AG10803 (cell line): ENCODE measurements at places on chromosomes 1 and 21.

GRCh38 chr1:7500381-7501083, 270.6 kb upstream of the VAMP3 start:
- DNase-seq = no peak

- no peak for DNase-seq
Observed at GRCh38 chr1:160640359-160641123, 6.3 kb downstream of the SLAMF1 start.

- DNase-seq = peak; percentile 88
Observed at GRCh38 chr1:222090103-222090502, 348.2 kb upstream of the DUSP10 start.

- no peak for DNase-seq
Observed at GRCh38 chr1:172430128-172430454, 9.6 kb downstream of the C1orf105 start.

DNA sequence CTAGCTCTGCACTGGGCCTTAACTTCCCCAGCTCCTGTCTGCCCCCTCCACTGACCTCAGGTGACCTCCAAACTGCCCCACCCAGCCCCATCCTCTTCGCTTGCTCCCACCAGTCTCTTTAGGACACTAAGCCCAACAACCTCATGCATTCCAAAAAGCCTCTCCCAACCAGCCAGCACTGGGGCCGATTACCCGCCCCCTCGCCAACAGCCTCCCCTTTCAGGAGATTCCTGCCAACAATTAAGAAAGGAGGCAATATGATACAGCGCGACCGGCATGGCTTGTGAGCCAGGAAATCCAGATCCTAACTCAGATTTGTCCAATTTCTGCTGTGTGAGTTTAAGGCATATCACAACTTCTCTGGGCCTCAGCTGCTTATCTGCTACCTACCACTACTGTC, 14.7 kb downstream of the KANK4 start:
- no peak for DNase-seq

DNA sequence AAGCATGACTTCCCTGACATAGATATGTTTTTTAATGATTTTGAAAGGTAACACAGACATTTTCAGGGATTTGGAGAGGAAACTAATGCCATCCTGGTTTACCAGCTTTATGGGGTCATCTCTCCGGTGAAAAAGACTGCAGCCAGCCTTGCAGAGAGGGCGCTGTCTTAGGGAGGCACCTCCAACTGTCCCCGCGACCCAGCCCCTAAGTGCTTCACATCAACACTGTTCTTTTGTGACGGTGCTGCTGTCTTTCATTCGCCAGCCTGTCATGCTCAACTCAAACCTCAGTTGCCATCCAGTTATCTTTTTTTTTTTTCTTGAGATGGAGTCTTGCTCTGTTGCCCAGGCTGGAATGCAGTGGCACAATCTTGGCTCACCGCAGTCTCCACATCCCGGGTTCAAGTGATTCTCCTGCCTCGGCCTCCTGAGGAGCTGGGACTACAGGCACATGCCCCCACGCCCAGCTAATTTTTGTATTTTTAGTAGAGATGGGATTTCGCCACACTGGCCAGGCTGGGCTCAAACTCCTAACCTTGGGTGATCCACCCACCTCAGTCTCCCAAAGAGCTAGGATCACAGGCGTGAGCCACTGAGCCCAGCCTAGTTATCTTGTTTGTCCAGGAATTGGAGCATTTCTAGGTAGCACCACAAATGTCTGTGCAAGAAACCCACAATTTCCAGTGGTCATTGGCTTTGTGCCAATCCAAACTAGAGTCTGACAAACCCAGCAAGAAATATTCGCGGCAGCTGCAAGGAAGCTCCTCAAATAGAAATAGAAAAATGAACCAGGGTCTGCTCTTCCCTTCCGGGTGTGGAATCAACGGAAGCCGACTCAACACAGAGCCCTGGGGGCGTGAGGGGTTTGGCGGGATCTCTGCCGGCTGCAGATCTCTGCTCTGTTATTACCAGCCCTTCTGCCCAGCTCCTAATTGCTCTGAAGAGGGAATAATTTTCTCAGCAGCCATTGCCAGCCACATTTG, 24.2 kb downstream of the PDE9A start:
- no peak for DNase-seq

DNA sequence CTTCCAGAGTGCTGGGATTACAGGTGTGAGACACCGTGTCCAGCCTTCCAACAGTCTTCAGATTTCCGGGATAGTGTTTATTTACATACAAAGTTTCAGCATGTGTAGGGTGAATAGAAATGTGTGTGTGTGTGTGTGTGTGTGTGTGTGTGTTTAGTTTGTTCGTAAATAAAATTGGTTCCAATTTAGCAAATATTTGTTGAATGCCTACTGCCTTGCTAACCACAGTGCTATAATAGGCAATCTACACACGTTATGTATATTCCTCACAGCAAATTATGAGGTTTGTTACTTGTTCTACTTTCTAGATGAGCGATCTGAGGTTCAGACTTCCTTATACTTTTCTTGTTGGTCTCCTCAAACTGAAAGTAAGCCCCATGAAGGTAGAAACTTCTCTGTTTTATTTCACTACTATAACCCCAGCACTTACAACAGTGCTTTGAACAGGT, 32.8 kb upstream of the EPS15 start:
- DNase-seq = no peak

DNA sequence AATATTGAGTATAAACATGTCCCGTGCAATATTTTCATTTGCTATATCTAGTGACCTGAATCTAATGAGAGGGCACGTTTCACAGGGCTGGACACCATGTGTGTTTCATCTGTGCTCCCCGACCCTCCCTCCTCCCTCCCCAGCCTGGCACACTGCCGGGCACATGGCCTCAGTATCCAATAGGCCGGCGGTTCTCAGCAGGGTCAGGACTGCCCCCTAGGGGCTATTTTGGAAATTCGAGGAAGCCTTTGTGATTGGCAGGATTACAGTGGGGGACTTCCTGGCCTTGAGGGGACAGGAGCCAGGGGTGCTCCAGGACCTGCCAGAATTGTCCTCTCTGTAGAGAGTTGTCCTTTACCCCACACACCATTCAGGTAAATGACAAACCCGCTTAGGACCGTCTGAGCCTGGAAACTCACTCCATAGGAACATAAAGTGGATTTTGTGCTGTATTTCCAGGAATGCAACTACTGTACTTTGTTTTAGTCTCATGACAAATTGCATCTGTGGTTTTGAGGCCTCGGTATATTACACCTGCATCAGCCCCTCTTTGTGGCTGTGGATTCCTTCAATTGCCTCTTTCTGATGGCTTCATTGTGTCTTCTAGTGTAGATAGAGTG, 109.5 kb upstream of the SIM2 start:
- DNase-seq = peak; percentile 63

- no peak for DNase-seq
Observed at GRCh38 chr1:87872189-87872588, 543.5 kb downstream of the LMO4 start.

- DNase-seq = no peak
Observed at GRCh38 chr1:37752583-37753471, 12.1 kb downstream of the EPHA10 start.

DNA sequence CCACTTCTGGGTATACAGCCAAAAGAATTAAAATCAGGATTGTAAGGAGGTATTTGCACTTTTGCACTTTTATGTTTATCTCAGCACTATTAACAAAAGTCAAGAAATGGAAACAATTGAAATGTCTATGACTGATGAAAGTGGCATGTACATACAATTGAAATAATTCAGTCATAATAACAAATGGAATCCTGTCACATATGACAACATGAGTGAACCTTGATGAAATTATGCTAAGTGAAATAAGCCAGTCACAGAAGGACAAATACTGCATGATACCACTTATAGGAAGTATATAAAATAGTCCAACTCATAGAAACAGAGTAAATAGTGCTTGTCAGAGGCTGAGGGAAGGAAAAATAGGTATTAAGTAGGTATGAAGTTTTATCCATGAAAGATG, 3.4 kb upstream of the SPTA1 start:
- DNase-seq = no peak

DNA sequence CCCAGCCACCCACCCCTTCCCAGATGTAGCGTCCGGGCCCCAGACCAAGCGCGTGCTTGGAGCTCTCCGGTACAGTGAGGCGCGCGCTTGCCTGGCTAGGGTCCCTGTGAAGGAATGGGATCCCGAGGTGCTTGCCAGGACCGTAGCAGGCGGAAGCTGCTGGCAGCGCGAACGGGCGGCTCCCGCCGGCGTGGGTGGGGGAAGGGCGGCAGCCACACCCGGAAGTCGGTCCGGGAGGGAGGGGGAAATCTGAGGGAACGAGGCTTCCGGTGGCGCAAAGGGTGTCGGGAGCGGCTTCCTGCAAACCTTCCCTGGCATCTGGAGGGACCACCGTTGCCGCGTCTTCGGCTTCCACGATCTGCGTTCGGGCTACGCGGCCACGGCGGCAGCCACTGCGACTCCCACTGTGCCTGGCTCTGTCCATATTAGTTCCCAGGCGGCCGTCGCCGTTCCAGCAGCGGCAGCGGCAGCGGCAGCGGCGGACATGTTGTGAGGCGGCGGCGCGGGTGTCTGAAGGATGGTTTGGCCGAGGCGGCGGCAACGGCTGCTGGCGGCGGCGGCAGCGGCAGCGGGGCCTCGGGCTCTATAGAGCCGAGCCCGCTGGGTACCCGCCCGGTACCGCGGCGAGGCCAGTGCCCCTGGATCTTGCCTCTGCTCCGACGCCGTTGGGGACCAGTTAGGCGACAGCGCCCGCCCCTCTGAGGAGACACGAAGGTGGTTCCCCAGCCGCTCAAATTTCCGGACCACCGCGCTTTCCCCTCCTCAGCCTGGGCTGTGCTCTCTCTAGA, at the start of gene DR1:
TSS of gene DR1 (plus strand) at position 275 of the 788 bp plus-strand sequence. CDS start 739 bp downstream, outside the sequence.
- DNase-seq = peak; percentile 96

- DNase-seq = peak; percentile 79
Observed at GRCh38 chr1:226609836-226610455, 61.4 kb downstream of the STUM start.

DNA sequence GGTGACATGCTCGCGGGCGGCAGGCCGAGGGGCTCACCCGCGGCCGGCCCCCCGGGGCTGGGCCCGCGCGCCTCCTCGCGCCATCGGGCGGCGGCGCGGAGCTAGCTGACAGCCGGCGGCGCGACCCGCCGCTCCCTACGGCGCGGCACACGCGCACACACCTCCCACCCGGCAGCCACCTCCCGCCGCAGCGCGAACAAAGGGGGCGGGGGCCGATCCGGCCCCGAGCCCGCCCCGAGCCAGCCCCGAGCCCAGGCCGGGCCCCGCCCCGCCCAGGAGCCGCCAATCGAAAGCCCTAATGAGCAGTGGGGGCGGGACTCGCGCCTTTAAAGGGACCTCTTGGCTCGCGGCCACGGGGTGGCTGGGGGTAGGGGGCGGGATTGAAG, at the start of gene KIF21B:
TSS of gene KIF21B (minus strand) at position 198 of the 386 bp plus-strand sequence. CDS start 331 bp downstream, outside the sequence.
- peak; percentile 13 for DNase-seq

DNA sequence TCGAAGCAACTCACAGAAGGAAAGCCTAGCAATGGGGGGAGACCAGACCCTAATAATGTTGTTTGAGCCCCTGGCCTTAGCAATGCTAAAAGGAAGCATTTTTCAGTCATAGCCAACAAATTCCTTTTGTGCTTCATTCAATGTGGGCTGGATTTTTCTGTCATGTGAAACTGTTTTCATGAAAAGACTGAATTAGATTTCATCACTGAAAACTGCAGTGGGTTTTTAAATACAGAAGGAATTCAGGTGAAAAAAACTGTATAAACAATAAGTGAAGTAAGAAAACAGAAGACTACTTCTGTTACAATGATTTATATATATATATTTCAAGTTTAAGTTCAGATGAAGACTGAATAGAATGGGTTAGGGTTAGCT, 204.8 kb downstream of the SMYD3 start:
- peak; percentile 54 for DNase-seq

- DNase-seq = no peak
Observed at GRCh38 chr1:31671561-31672201, 27.0 kb upstream of the PEF1 start.

- DNase-seq = peak; percentile 75
Observed at GRCh38 chr1:45299981-45300668, 26.6 kb upstream of the HPDL start.

DNA sequence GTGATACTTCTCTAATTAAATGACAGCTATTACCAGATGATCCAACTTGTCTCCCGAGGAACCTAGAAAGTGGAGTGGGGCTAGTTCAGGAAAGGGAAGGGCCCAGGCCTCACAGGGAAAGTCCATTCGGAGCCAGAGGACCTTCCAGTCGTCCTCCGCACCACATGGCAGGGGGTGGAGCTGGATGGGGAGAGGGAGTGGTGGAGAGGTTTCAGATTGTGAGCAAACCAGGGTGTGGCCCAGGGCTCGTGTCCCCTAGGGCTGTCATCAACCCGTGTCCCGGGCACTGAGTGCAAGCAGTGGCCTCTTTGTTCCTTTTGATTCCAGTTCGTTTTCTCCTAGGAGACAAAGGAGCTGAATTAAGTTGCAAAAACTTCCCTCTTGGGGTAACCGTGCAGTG, 114.9 kb downstream of the HUNK start:
- DNase-seq = no peak

- peak; percentile 74 for DNase-seq
Observed at GRCh38 chr1:24022581-24023361, 42.6 kb upstream of the SRSF10 start.

- DNase-seq = no peak
Observed at GRCh38 chr1:30274976-30275621, 448.3 kb downstream of the MATN1 start.

- DNase-seq = no peak
Observed at GRCh38 chr1:40628903-40629292, 36.6 kb downstream of the RIMS3 start.

DNA sequence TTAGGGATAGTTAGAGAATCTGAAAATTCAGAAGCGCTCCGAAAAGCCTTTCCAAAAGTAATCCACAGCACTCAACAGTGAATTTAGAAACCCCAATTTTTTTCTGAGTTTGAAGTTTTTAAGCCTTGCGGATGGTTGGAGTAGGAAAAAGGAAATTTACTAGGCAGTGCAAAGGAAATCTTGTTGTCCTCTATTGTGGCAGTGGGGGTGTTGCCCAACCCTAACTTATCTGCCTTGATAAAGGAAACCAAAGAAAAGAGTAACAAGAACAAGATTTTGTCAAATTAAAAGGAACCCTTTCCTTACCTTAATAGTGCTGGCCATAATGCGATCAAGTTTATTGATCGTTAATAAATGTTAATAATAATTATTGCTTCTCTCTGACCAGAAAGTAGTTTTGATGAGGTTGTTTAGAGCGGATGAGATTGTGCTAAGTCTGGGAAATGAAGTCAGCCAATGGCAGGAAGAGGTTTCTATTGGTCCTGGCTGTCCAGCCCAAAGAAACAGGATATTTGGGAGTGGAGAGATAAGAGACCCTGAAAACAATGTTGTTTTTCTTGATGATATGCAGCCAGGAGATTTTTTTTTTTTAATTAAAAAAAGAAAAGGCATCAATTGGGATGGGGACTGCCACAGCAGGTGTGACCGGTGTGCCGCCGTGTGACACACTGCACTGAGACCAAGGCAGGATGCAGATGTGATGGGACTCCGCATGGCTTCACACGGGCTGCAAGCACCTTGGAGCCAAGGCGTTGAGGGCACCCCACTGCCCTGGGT, at the start of gene ERG:
TSS of gene ERG (minus strand) at position 421 of the 777 bp plus-strand sequence. CDS start at position 324, 97 bp downstream.
- no peak for DNase-seq
